ENCODE measurements at places on chromosomes 5 and 9. TPM values are rescaled to one million over a fixed set of nuclear protein-coding genes. Genes with fewer than 3 reads are reported as not detected.

The MARCOL gene
- not detected for total RNA-seq

The TRIO gene
- 219 TPM for total RNA-seq

The CYLC2 gene
- total RNA-seq, result not detected

The FOXD4L4 gene
- total RNA-seq, result not detected

The FUBP3 gene
- total RNA-seq, result 127 TPM

The PDLIM4 gene
- 81.0 TPM for total RNA-seq

The ARAP3 gene
- 15.0 TPM for total RNA-seq

The SPINK7 gene
- total RNA-seq, result not detected

The HK3 gene
- 9.0 TPM for total RNA-seq

The NR4A3 gene
- total RNA-seq, result 36.9 TPM

The PPP2R2B gene
- total RNA-seq, result 9.5 TPM

DNA sequence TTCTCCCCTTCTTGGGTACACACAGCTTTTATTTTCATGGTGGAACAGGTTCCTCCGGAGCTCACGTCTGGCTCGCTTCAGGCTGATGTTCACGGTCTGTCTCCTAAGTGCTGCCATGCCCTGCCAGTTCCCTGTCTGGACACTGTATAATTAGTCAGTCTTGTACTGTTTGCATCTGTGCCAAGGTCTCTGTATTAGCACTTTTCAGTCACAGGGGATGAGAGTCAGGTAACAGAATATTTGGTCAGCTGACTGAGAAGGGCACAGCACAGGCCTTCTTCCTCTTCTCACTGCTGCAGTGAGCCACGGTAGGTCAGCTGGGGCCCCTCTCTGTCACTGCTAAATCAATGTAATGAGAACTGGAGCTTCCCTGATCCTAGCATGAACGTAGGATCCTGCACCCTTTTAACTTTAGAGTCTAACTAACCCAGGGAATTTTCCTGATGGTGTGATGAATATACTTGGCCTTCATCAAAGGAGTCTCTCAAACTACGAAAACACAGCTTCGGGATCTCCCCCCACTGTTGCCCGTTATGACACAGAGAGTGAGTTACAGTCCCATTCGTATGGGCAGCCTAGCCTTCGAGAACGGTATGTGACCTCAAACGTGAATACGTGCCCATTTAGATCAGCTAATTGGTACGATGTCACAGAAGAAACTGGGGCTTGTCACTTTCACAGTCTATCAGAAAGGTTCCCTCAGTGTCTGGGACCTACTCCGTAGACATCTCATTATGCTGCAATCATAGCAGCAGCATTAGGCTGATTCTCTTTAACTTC, 354.1 kb upstream of the RFX3 start:
- no peak overlapping the region for H3K27ac ChIP-seq
- DNase-seq, result no peak
- no peaks in the 10 kb centered on the region for H3K27me3 ChIP-seq
- no peaks in the 10 kb centered on the region for H3K36me3 ChIP-seq
- H3K4me3 ChIP-seq, result no peak overlapping the region

- H3K27ac ChIP-seq, result no peak overlapping the region
- no peaks in the 10 kb centered on the region for H3K36me3 ChIP-seq
- H3K4me3 ChIP-seq, result no peak overlapping the region
- no peaks in the 10 kb centered on the region for H3K4me1 ChIP-seq
- H3K27me3 ChIP-seq, result no peaks in the 10 kb centered on the region
- no peak for DNase-seq
These were observed 64.0 kb upstream of the PTGER4 start for GRCh38 chr5:40615586-40616170.

DNA sequence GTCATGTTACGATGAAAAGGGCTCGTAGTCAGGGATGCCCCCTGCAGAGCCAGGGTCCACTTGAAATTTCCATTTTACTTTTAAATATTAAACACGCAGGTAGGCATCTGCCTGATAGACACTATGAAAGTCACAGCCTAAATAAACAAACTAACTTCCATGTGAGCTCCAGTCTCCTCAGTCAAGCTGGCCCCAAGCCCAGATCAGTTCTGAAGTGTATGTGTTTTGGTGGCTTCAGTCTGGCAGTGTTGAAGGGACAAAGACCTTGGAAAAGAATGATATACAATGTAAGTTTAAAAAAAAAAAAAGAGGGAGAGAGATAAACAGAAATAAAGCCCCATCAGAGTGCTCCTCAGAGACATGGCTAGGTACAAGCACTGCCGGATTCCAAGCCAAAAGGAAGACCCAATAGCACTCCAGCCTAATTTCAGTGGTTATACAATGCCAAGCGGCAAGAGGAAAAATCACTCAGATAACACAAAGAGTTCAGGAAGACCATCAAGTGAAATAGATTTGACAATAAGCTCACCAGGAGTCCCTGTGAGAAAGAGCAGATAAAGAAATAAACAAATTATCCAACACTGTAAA, 181.0 kb downstream of the BNC2 start:
- no peaks in the 10 kb centered on the region for H3K27me3 ChIP-seq
- no peak for DNase-seq
- peaks cover 5% of the 10 kb centered on the region for H3K4me1 ChIP-seq

- H3K4me3 ChIP-seq, result no peak overlapping the region
- peaks cover 25% of the 10 kb centered on the region for H3K36me3 ChIP-seq
- no peaks in the 10 kb centered on the region for H3K27me3 ChIP-seq
These were observed 1.8 kb downstream of the MRPS2 start for GRCh38 chr9:135502168-135502872.

DNA sequence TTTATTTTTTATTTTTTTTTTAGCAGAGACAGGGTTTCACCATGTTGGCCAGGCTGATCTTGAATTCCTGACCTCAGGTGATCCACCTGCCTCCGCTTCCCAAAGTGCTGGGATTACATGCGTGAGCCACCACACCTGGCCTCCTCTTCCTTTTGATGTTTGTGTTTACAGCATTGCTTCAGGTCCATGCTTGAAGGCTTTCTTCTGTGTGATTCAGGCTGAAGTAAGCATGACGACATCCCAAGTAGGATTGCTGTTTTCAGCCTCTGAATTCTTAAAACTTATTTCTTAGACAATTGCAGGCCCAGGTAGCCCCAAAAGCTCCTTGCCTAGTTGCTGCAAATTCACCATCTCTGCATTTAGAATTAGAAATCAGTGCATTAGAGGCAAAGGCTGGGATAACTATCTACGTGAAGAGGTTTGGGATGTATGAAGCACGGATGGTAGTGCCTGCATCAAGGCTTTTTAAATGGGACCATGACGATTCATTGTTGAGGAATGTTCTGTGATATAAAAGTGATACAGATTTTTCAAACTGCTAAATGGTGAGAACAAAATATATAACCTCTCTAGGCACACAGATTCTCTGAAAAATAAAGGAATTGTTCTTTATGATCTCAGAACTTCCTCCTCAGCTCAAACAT, 3.0 kb upstream of the ETF1 start:
- H3K27me3 ChIP-seq, result no peaks in the 10 kb centered on the region
- no peak for DNase-seq
- H3K36me3 ChIP-seq, result no peaks in the 10 kb centered on the region
- H3K4me1 ChIP-seq, result peaks cover 32% of the 10 kb centered on the region
- H3K4me3 ChIP-seq, result no peak overlapping the region

GRCh38 chr5:145510769-145511168, 324.4 kb downstream of the PRELID2 start:
- DNase-seq, result no peak
- H3K27me3 ChIP-seq, result no peaks in the 10 kb centered on the region
- no peak overlapping the region for H3K4me3 ChIP-seq

- H3K4me3 ChIP-seq, result peak overlapping the region; percentile 92
- no peaks in the 10 kb centered on the region for H3K27me3 ChIP-seq
- H3K4me1 ChIP-seq, result peaks cover 6% of the 10 kb centered on the region
- H3K27ac ChIP-seq, result no peak overlapping the region
These were observed 2.7 kb downstream of the ADAMTS2 start for GRCh38 chr5:179342577-179342976.

- H3K4me1 ChIP-seq, result peaks cover 38% of the 10 kb centered on the region
- no peaks in the 10 kb centered on the region for H3K36me3 ChIP-seq
These were observed 76.6 kb downstream of the NSUN2 start for GRCh38 chr5:6556089-6556801.

DNA sequence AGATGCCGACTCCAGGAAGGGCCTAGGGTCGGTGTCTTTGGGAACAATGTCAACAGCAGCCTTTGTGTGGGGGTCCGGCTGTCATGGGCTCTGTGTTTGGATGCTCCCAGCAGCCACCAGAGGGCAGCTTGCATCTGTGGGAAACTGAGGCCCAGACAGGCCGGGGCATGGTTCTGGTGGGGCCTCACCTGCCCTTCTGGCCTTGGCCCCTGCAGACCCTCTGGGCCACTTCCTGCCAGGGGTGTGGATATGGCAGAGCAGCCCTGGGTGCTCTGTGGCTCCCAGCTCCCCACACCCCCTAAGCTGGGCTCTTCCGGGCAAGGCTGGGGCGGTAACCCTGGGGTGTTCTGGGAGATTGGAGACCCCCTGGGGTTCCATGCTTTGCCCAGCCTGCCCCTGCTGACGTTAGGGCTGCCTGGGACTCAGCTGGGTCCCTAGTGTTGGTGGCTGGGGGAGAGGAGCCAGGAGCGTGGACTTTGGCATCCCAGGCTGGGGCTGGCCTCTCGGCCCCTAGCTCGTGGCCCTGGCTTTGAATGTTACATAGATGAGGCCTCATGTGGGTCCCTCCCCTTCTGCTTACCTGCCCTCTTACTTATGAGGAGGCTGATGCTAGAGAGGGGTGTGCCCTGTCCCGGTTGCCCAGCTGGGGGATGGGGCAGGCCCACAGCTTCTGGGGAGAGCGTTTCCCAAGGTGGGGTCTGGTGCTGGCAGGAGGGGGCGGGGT, 38.3 kb downstream of the RXRA start:
- peaks cover 33% of the 10 kb centered on the region for H3K4me1 ChIP-seq
- H3K4me3 ChIP-seq, result no peak overlapping the region
- no peaks in the 10 kb centered on the region for H3K27me3 ChIP-seq
- DNase-seq, result no peak
- H3K36me3 ChIP-seq, result no peaks in the 10 kb centered on the region

- H3K4me1 ChIP-seq, result peaks cover 21% of the 10 kb centered on the region
- H3K27me3 ChIP-seq, result peaks cover 47% of the 10 kb centered on the region
- no peaks in the 10 kb centered on the region for H3K36me3 ChIP-seq
These were observed 207.7 kb downstream of the MEF2C start for GRCh38 chr5:88675168-88675707.

DNA sequence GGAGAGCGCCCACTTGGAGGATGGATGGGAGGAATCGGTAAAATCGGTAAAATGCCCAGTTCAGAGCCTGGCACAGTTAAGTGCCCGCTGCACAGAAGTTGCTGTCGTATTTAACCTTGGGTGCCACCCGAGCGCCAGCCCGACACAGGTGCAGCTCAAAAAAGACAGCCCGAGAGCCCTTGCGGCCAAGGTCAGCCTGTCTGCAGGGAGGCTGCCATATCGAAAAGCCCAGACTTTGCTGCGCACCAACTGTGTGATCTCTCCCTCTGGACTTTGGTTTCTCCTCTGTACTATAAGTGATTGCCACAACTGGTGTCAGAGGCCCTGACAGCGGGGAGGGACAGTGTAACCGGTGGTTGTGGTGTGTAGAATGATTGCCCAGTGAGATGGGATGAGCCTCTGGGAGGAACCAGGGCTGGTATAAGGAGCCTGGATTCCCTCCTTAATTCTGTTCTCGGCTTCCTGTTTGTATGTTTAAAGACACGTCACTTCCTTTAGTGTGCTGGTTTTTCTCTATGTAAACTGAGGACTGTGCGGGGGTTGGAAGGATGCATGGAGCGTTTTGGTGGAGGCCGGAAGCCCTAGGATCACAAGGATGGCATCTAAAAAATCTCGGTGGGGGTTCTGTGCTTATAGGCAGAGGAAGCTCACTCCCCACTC, 792 bp downstream of the NTMT1 start:
- H3K27ac ChIP-seq, result peak overlapping the region; percentile 84
- no peak for DNase-seq
- H3K36me3 ChIP-seq, result no peaks in the 10 kb centered on the region
- peaks cover 13% of the 10 kb centered on the region for H3K4me1 ChIP-seq
- no peaks in the 10 kb centered on the region for H3K27me3 ChIP-seq
- peak overlapping the region; percentile 90 for H3K4me3 ChIP-seq

DNA sequence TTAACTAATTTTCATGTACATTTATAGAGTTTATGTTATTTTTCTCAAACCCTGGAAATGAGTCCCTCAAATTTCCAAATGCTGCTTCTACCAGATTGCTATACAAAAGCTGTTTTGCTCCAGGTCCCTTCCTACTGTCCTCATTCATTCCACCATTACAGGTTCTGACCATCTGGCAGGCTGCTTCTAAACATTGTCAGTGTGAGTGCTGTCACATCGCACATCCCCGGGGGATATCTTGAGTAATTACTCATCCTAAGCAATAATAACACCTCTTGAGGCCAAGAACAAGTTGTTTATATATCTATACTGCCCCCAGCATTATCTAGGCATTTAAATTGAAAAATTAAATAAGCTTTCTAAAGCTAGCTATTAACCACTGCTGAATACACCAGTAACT, 1675.3 kb upstream of the CDH6 start:
- no peak overlapping the region for H3K4me3 ChIP-seq
- H3K36me3 ChIP-seq, result no peaks in the 10 kb centered on the region
- no peaks in the 10 kb centered on the region for H3K4me1 ChIP-seq
- H3K27ac ChIP-seq, result no peak overlapping the region
- no peaks in the 10 kb centered on the region for H3K27me3 ChIP-seq
- DNase-seq, result no peak

DNA sequence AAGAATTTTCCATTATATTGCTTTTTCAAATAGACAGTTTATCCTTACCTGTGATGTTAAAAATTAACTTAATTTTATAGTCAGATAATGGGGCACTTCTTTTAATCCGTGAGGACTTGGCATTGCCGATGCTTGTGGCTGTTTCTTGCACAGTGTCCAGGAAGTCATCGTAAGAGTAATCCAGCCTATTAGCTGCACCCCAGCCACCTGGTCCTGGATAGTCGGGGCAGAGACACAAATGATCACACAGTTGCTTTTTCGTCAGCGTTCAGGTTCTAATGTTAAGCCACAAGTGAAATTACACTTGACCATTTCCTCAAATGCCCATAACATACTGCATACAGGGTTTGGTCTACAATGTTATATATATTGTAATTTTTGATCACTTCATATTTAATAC, 107.4 kb downstream of the SVEP1 start:
- H3K4me1 ChIP-seq, result no peaks in the 10 kb centered on the region
- H3K36me3 ChIP-seq, result no peaks in the 10 kb centered on the region
- no peak overlapping the region for H3K27ac ChIP-seq
- DNase-seq, result no peak
- no peaks in the 10 kb centered on the region for H3K27me3 ChIP-seq

DNA sequence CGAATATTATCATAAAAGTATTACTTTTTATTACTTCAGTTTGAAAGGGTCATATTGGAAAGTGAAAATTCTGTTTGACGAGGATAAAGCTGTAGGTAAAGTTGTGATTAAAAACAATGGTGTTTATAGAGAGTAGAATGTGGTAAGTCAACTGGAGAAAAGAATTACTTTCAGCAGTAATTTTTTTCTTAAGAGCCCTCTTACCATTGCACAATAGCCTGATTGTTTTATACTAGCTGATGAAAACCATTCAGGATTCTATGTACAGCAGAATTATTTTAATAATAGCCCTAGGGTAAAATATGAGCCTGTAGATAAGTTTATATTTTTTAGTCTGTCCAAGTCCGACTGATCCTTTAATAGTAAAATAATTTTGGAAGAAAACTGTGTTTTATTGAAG, 16.6 kb downstream of the CDC42SE2 start:
- H3K4me1 ChIP-seq, result peaks cover 12% of the 10 kb centered on the region
- H3K27me3 ChIP-seq, result no peaks in the 10 kb centered on the region
- no peaks in the 10 kb centered on the region for H3K36me3 ChIP-seq
- H3K27ac ChIP-seq, result no peak overlapping the region

- H3K27ac ChIP-seq, result no peak overlapping the region
- H3K36me3 ChIP-seq, result no peaks in the 10 kb centered on the region
- DNase-seq, result no peak
- H3K27me3 ChIP-seq, result no peaks in the 10 kb centered on the region
These were observed 16.1 kb downstream of the IFNE start for GRCh38 chr9:21465859-21466518.

- no peak overlapping the region for H3K27ac ChIP-seq
- no peak for DNase-seq
- no peaks in the 10 kb centered on the region for H3K4me1 ChIP-seq
- H3K4me3 ChIP-seq, result no peak overlapping the region
- no peaks in the 10 kb centered on the region for H3K36me3 ChIP-seq
- H3K27me3 ChIP-seq, result no peaks in the 10 kb centered on the region
These were observed 412.3 kb downstream of the MAT2B start for GRCh38 chr5:163917747-163918146.
